ENCODE measurements at places on chromosomes 16 and 17.
A peak's percentile ranks its signal among the peaks of the same experiment; 100 is the strongest.

- no peak for DNase-seq
Measured at GRCh38 chr17:42411361-42411760, 11.7 kb downstream of the CAVIN1 start.

DNA sequence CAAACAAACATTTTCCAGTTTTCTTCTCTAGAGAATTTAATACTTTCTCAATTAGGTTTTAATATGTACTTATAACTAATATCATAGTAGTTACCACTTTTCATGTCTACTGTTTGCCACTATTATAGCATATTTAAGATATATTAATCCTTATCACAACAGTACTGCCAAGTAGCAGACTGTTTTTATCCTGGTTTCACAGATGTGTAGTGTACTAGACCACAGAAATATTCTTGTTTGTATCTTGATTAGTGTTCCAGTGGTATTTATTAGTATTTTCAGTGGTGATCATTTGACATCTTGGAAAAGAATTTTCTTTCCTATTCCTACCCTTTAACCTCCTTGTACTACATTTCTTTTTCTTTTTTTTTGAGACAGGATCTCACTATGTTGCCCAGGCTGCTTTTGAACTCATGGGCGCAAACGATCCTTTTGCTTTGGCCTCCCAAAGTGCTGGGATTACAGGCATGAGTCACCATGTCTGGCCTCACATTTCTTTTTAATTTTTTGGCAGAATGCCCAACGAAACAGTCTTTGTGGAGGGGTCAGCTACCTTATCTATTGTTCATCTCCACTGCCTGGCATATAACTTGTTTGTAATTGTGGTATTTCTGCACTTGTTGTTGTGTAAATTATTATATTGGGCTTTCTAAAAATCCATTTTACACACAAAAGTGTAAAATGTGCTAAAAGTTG, 27.2 kb downstream of the MAP2K4 start:
- no peak for DNase-seq

DNA sequence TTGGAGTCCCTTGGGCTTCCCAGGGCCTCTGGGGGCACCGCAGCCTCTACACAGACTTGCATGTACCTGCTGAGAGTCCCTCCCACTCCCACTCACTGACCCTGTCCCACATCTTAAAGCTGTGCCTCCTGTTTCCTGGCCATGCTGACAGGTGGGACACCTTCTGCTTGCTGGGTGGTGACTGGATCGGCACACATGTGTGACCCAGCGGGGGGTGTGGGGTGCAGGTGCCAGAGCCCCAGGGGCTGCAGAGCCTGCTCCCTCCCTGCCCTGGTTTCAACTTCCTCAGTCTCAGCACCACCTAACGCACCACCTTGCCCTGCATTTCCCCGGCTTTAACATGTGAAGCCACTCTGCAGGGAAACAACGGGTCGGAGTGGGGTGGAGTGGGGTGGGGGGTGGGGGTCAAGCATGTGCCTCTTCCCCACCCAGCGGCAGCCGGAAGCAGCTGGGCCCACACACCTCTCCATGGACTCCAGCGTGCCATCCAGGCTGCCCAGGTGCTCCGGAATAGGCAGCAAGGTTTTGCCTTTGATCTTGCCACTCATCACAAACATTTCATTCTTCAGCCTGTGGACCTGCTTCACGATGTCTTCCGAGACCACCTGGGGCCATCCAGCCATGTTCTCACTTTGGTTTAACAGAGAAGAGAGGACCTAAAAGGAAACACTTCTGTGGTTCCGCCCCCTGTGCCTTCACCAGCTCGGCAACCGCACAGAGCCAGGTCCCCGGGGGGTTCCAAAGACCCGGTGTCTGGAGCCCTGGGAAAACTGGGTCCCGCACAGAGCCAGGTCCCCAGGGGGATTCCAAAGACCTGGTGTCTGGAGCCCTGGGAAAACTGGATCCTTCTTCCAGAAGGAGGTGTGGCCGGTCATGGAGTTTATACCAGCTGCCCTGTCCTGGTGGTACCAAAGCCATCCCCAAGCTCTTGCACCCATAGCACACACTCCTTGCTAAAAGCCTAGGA, 4.7 kb downstream of the DNAH17 start:
- DNase-seq, result no peak

- DNase-seq, result no peak
Measured at GRCh38 chr16:85916141-85916890, 17.4 kb downstream of the IRF8 start.

- DNase-seq, result no peak
Measured at GRCh38 chr17:82105882-82106687, 8.0 kb upstream of the FASN start.

- no peak for DNase-seq
Measured at GRCh38 chr17:29867643-29868181, 62.3 kb downstream of the SSH2 start.

DNA sequence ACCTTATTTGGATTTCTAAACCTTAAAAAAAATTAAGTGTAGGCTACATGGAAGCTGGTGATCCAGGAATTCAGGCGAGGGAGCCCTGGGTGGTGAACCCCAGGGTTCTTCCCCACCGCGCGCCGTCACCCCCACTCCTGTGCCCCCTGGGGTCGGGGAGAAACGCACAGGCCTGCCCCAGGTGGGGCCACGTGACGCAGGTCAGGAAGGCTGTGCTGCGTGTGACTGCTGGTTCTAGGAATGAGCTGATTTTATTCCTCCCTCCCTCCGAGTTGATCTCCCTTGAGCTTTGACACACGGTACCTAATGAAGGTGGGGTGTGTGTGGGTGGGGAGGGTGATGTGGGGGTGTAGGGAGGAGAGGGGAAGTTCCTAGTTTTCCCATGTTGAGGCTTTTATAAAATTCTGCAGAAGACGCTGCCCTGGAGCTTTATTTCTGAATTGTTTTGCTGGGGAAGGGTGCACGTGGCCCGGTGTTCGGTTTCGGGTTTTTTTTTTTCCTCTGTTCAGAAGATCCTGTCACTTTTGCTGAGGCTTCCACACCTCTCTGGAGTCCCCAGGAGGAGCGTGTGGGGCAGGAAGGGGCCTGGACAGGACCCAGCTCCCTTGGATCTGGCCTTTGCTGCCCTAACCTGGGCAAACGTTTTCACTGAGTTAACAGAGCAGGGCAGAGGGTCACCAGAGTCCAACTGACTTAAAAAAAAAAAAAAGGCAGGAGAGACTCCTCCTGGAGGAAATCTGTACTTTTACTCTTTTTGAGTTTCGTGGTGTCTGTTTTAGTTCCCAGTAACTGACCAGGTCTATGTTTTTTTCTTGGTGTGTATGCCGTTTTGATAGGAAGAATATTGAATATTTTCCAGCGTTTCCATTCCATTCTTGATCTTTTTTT, 55.8 kb upstream of the GSE1 start:
- no peak for DNase-seq

DNA sequence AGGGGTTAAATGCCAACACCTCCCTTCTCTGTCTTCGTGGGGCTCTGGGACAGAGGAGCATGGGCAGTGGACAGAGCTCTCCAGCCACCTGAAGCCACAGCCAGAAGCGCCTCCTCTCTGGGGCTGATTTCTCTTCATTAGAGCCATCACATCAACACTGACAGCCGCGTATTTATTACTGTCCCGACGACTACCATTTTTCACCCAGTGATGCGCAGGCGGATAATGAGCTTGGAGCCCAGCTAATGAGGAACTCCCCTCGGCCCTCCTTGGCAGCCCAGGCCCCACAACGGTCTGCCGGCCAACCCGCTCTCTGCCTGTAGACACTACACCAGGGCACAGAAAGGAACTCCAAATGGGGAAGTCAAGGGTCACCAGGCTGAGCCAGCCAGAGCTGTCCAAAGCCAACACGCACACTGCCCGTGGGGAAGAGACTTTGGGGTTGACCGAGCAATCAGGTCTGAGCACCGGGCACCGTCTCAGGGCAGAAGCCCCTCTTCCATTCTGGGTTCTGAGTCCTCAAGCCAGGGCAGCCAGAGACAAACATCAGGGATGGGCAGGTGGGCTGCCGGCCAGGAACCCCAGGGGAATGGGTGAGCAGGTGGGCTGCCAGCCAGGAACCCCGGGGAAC, 13.2 kb downstream of the SDK2 start:
- no peak for DNase-seq

GRCh38 chr17:3885970-3886369, 6.9 kb downstream of the CAMKK1 start:
- no peak for DNase-seq

GRCh38 chr16:46862555-46863447, 21.4 kb upstream of the GPT2 start:
- DNase-seq, result no peak

DNA sequence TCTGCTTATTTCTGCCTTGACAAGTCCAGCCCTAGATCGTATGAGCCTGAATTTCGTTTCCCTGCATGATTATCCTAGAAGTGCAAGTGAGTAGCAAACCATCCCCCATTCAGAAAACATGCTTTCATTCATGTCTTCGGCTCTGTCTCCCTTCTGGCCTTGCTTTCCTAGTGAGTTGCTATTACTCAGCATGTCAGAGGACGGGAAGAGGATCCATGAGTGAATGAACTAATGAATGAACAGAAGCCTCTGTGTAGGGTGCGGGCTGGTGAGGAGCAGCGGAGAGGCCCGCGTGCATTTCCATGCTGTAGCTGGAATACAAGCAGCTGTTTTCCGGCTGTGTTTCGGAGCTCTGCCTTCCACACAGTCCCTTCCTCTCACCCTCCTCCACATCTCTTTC, 155.7 kb upstream of the NOL11 start:
- no peak for DNase-seq

DNA sequence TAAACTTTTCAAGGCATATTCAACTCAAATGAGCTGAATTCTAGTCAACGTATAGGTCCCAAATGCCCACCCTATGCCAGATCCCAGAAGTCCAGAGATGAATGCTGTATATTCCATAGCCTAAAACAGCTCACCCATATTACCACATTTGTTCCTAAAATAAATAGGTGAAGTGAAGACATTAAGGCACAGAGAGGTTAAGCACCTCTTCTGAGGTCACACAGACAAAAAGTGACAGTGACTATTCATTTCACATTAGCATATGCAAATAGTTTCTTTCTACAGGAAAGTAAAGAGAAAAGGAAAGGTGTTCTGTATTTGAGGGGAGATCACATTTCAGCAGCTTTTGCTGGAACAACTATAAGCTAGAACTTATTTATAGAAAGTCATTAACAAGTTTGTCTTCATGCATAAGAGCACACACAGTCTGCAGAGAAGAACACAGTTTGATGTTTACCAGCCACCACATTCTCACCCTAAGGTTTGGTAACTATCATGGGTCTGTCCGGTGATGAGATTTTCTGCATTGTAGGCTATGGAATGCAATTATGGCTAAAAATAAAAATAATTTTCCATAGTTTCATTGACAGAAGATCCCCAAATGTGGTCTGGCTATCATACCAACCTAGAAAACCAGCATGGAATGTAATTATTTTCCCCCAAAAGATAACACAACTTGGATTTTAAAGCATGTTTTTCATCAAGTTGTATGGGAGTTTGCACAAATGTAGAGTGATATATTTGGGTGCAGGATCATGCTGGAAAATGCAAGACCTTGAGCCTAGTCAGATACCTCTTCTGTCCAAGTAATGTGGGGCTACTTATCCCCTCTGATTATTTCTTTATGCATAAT, 402.1 kb downstream of the UTP18 start:
- no peak for DNase-seq

GRCh38 chr17:46115699-46116098, 77.5 kb downstream of the KANSL1 start:
- no peak for DNase-seq

GRCh38 chr16:80512593-80512853, 28.3 kb upstream of the DYNLRB2 start:
- DNase-seq, result no peak

DNA sequence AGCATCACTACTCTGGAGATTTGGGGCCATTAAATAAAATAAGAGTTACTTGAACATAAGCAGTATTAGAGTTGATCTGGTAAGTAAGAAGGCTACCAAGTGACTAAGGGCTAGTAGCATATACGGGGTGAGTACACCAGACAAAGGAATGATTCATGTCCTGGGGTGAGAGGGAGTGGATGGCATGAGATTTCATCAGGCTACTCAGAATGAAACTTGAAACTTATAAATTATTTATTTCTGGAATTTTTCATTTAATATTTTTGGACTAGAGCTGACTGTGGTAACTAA, 2.3 kb downstream of the SLFN5 start:
- DNase-seq, result no peak

- DNase-seq, result peak; percentile 82
Measured at GRCh38 chr17:68204736-68205135, 43.1 kb upstream of the AMZ2 start.

DNA sequence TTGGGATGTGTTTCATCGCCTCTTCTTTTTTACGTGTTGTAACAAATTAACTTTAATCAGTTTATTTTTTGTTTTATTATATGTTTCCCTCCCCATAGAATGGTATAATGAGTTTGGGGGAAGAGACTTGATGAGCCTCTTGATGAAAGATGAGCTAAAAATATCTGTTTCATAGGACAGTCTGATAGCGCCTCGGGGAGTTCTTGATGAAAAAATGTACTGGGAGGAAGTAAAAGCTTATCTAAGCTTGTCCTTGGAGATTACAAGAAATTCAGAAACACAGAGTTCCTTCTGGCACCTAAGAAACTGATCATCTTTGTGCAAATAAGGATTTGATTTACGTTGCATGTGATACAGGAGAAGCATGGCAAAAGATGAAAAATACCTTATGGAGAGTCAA, 350.2 kb upstream of the CDH8 start:
- DNase-seq, result no peak

- no peak for DNase-seq
Measured at GRCh38 chr17:42743595-42744282, 1.1 kb downstream of the EZH1 start.

- DNase-seq, result no peak
Measured at GRCh38 chr17:10799407-10799806, 4.5 kb downstream of the TMEM238L start.

DNA sequence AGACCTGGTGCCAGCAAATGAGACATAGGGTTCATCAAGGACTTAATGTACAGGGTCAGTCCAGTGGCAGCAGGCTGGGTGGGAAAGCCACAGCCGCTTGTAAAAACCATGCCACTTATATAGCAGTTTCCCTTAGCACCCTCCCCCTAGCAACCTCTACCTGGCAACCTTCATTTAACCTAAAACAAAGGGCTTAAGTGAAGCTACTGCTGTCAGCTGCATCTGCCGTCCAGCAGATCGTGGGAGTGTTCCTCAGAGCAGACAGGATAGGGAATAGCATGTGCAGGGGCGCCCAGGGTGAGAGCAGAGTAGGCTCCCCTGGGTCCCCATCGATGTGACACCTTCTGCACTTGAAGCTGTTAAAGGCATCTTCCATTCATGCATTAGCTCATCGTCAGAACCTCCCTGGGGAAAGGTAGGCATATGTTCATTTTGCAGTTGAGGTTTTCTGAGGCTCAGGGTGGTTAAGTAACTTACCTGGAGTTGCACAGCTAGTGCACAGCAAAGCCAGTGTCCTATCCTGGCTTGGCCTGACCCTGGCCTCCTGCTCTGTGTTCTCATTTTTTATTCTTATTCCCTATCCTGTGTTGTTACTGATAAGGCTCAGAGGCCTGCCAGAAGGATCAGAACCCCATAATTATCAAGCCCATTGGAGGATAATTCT, 112.5 kb downstream of the SOCS1 start:
- no peak for DNase-seq

GRCh38 chr16:85459529-85460251, 153.4 kb upstream of the GSE1 start:
- DNase-seq, result no peak

GRCh38 chr17:34390649-34391048, 27.6 kb upstream of the CCL1 start:
- no peak for DNase-seq

- no peak for DNase-seq
Measured at GRCh38 chr17:79036596-79036995, 12.6 kb downstream of the C1QTNF1 start.

- DNase-seq, result no peak
Measured at GRCh38 chr16:67268136-67268579, 11.2 kb upstream of the PLEKHG4 start.

Measured in vagina (tissue), 2 donors.